Activated CD4-positive, CD25-positive, alpha-beta regulatory T cell (primary cell): ENCODE measurements at places on chromosomes 1 and 21.

DNA sequence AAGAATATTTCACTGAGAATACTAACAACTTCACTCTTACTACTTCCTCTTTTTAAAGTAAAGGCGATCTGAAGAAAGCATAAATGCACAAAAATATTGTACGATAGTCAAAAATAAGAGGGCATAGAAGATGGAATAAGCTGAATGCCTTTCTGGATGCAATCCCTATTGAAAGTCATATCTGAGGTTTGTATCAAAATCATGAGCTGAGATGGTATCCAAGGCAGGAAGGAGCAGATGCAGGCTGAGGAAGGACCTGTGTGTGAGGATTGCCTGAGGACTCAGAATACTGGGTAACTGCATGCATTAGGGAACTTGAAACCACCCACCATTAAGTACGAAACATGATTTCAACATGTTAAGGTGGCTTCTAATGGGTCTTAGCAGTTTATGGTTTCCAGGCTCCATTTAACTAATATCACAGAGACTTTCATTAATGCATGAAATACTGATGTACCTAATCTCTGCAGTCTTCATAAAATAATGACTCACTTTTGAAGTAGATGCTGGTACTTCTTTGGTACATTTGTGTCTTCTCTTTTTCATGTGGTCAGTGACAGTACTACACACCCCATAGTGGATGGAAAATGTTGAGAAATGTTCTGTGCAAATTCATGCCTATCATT is 29.6 kb upstream of the RGS1 start:
- no peak for DNase-seq

- peak; percentile 2 for DNase-seq
Measured at GRCh38 chr1:240004086-240004749, 87.5 kb upstream of the FMN2 start.

GRCh38 chr1:178625695-178626094 is 99.3 kb upstream of the RALGPS2 start:
- no peak for DNase-seq

DNA sequence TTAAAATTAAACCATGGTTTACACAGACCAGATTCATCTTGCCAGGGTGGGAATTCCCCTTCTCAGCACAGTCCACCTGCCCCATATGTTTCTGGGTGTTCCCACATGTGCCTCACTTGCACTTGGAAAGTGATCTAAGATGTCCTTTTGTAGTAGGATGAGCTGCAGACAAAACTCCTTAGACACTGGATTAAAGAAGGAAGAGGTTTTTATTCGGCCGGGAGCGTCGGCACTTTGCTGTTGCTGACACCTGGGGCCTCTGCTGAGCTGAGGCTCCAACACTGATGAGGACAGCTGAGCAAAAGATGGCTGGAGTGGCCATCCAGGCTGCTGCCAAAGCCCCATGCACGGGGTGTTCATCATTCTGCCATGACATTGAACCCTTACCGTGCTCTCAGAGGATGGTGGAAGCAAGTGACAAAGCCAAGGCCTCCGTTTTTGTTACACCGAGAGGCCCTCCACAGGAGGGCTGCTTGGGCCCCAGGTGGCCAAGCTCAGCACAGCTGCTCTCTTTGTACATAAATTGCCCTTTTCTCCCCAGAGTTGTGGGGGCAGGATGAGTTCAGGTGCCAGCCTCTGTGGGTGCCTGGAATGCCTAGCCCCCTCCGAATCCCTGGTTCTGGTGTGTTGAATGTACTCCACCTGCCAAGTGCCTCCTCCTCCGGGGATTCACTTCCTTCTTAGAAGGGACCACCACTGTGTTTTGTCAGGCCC is 7.3 kb upstream of the ACOT11 start:
- no peak for DNase-seq

GRCh38 chr1:50976111-50976889 is 6.3 kb downstream of the CDKN2C start:
- no peak for DNase-seq

DNA sequence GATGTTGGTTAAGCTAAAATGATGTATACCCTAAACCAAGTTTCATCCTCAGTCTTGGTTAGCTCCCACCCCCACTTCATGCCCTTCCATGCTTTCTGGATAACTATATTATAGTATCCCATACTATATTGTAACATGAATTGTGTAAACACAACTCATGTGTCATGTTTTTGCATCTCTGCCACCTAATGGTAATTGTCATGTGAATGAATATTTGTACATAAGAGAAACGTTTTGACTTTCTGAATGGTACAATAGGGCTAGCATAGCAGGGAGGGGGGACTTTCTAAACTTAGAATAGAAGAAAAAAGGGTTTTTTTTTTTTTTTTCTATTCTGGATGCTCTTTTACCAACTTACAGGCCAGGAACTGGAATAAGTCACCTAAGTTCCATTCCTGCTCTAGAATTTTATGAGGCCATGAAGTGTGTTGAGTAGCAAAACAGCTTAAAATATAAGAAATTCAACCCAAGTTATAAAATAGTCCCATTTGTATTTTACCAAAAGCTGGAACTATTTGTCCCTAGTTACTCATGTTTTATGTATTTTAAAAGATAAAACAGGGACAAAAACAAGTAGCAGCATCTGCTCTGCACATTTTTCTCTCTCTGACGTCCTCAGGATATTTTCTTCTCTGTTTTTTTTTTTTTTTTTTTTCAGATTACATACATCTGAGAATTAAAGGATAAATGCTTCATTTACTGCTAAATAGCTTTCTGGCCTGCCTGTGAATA is 77.4 kb downstream of the HLX start:
- no peak for DNase-seq

GRCh38 chr1:209311770-209312169 is 271.7 kb upstream of the CAMK1G start:
- DNase-seq = no peak

DNA sequence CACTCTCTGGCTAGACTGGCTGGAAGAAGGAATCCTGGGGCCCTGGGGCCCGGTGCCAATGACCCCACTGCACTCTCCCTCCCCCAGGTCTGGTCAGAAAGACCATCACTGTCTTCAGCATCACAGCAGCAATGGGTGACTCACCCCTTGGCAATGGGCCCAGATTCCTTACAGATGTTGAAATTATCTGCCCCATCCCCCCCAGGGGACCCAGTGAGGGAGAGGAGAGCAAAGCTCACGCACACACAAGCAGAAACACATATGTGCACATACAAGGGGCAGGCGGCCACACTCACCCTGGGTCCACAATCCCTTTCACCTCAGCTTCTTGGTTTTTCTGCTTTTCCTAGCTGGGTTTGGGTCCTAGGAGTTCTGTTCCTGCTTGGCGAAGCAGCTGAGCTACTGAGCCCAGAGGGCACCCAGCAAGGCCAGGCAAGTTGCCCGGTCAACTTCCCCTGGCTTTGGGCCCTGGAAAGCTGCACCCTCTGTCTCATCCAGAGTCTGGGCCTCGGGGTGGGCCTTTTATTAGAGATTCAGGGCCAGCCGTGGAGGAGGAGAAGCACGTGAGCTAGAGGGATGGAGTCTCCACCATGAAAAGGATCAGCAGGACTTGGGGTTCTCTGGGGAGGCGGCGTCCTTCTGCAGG is 2.6 kb downstream of the COL16A1 start:
- no peak for DNase-seq

- DNase-seq = no peak
Measured at GRCh38 chr1:225820522-225821120, 10.7 kb downstream of the EPHX1 start.

- DNase-seq = no peak
Measured at GRCh38 chr1:205840146-205840923, 9.6 kb downstream of the PM20D1 start.
